Amniotic stem cell (primary cell): ENCODE measurements at places on chromosomes 4 and X.

DNA sequence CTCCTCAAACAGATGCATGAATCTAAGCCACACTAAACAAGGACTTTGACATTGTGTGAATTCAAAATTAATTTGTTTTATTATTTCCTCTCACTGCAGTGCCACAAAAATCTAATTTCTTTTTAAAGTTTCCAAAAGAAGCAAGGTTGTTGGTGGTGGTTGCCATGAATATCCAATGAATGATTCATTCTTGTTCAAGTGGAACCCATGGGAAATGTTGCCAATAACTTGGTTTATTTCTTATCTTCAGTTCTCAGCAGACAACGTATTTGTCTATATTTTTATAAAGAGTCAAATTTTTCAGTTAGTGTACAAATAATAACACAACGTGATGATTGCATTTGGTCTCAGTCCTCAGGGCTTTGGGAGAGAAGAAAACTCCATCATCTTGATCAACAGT, 309.4 kb upstream of the NOCT start:
- no peak for DNase-seq

- peak; percentile 46 for DNase-seq
Observed at GRCh38 chr4:150078041-150078578, at the start of gene DCLK2. DCLK2 (plus strand) TSS chr4:150078445; CDS start chr4:150079028, 583 bp downstream.

GRCh38 chr4:92825791-92826190, 522.0 kb downstream of the GRID2 start:
- no peak for DNase-seq

DNA sequence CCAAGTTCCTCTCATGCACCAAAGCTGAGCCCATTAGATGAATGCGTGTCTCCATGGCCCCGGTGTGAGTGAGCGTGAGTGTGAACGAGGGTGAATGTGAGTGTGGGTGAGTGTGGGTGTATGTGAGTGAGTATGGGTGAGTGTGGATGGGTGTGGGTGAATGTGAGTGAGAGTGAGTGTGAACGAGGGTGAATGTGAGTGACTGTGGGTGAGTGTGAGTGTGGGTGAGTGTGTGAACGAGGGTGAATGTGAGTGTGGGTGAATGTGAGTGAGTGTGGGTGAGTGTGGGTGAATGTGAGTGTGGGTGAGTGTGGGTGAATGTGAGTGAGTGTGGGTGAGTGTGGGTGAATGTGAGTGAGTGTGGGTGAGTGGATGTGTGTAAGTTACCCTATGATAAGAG, 1521.8 kb upstream of the TENM3 start:
- DNase-seq = no peak

GRCh38 chr4:171441300-171441941, 371.8 kb upstream of the GALNTL6 start:
- DNase-seq = no peak

DNA sequence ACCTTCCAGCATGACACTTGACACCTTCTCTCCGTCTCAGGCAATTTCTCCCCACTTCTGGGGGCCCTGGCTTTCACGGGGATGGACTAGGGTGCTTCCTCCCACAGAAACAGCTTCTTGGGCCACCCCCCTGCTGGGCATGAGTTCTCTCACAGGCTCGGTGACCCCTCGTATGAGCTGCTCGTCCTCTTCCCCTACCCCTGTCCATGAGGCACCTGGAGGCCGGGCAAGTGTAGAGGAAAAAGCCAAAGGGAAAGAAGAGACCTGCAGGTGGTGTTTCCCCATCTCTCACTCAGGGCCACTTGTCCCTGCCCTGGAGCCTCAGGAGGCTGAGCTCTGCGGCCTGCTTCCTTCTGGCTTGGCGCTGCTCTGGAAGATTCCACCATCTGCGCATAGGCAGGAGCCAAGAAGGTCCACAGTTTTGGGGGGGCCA, 1.9 kb upstream of the RGS12 start:
- no peak for DNase-seq

GRCh38 chr4:113563691-113564378, 197.7 kb downstream of the CAMK2D start:
- DNase-seq = no peak

DNA sequence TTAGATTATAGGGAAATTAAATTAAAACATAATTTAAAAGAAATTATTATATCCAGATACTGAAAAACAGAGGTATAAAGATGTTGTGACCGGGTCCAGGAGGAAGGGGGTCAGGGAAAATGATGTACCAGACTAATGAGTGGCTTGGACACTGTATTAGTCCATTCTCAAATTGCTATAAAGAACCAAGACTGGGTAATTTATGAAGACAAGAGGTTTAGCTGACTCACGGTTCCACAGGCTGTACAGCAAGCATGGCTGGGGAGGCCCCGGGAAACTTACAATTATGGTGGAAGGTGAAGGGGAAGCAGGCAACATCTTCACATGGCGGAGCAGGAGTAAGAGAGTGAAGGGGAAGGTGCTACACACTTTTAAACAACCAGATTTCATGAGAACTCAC, 3.4 kb upstream of the FAM9B start:
- DNase-seq = no peak

GRCh38 chrX:43679778-43680177, 23.7 kb downstream of the MAOA start:
- no peak for DNase-seq

DNA sequence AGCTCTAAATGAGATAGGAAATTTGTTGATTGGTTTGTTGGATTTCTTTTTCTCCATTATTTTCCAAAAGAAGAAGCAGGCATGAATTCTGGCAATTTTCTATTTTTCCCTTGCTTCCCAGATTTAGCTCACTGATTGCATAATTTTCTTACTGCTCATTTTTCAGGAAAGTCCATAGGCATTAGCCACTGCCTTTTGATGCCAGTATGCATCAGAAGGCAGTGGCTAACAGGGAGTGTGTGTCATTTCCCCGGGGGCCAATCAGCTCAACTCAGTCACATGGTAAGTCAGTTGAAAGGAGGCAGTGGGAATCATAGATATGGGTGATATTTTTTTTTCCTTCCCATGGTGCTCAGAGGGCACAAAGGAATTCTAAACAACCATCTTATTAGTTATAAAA, 156.7 kb downstream of the TRIML1 start:
- no peak for DNase-seq

DNA sequence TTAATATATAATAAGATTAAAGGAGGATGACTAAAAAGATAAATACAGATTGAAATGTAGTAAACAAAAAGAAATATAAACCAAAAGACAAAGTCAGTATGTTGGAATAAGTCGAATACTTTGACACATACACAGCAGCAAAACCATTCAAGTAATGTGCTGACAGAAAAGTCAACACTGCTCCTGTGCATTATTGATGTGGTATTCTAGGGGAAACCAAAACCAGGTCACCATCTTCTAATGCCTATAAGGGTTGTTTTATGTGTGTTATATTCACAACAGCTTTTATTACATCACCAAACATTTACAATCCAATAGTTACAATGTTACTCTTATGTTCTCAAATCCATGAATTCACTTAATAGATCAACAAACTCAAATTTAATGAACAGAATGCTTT, 111.8 kb upstream of the DKK2 start:
- DNase-seq = no peak

- DNase-seq = no peak
Observed at GRCh38 chrX:134294548-134294947, 57.6 kb downstream of the CCDC160 start.

DNA sequence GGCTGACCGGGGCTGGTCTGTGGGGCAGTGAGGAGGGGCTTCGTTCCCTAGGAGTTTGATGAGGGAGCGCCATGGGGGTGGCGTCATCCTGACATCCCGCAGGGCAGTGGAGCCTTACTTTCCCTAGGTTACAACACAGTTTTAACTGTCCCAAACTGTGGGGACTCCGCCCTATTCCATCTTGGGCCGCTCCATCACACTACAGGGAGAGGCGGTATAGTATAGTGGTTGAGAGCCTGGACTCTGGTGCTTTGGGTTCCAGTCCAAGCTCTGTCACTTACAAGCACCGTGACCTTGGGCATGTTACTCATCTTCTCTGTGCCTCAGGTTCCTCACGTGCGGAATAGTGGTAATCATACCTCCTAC, 44.2 kb downstream of the ZNF185 start:
- no peak for DNase-seq

DNA sequence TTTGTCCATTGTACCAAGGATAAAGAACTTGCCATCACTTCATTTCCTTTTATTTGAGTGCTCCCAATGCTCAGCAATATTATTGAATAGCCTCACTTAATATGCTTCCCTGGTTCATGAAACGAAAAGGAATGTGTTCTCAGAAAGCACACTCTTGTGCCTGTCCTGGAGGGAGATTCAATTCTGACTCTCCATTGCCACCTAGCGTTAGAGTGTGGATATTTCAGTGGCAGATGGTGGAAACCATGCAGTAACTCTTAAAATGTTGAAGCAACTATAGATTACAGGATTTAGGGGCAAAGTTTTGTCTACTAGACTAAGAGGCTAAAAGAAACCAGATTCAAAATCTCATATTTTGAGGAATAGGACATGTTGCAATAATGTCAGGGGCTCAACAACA, 36.0 kb downstream of the GAB3 start:
- DNase-seq = peak; percentile 0
